ENCODE measurements at places on chromosomes 7 and 10.

DNA sequence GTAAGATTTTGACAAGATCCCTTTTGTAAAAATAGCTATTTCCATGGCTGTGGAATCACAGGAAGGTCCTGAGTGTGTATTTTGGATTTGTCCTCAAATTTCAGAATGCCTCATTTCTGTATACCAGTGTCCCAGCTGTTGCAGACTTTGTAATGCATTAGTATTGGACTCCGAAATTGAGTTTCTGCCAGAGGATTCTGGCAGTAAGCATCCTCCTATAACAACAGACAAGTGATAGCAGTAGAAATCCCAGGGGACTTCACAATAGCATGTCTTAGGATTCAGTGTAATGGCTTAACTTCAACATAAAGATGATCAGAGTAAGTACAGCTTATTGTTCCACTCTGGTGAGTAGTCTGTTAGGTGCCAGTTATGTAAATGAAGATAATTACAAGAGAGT lies 104.6 kb downstream of the FOXP2 start:
- DNase-seq, result no peak

GRCh38 chr7:75762350-75762917 lies 9.6 kb downstream of the CCL26 start:
- DNase-seq, result peak; percentile 54

DNA sequence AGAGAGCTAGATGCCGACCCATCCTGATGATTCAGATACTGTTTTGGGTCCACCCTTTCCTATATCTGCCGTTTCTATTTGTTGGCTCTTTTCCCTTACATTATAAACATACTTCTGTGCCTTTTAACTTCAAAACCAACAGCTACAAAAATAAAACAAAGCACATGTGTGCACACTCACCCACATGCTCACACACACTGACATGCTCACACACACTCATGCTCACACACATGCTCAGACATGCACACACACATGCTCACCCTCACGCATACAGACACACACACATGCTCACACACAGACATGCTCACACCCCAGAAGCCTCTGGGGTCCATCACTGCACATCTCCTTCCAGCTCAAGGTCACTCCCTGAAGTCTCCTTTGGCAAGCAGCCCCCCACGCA lies 88.1 kb downstream of the TCERG1L start:
- DNase-seq, result no peak

DNA sequence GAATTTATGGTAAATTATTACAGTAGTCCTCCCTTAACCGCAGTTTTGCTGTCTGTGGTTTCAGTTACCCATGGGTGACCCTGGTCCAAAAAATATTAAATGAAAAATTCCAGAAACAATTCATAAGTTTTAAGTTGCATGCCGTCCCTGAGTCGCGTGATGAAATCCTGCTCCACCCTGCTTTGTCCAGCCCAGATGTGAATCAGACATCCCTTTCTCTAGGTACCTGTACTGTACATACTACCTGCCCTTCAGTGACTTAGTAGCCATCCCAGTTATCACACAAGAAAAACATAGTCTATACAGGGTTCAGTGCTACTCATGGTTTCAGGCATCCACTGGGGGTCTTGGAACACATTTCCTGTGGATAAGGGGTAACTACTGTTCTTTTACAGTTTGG lies 20.5 kb upstream of the RHEB start:
- DNase-seq, result no peak

DNA sequence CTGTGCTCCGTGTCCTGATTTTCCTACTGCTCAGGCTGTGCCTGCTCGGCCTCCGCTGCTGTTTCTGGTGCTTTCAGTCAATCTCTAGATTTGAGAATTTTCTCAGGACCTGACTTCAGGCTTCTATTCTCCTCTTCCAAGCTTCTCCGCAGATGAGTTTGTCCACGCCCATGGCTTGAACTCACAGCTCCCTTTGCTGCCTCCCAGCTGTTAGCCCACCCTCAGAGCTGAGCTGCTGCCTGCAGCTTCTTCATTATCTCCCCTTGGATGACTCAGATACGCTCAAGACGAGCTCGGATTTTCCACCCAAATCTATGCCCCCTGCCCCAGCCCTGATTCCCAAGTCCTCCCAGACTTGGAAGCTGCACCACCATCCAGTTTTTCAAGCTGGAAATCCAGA lies 104.7 kb downstream of the FGFR2 start:
- DNase-seq, result no peak

GRCh38 chr7:158976849-158977593 lies 120.7 kb downstream of the DYNC2I1 start:
- DNase-seq, result peak; percentile 78

- no peak for DNase-seq
These were observed 18.6 kb upstream of the SMO start for GRCh38 chr7:129169686-129170440.

DNA sequence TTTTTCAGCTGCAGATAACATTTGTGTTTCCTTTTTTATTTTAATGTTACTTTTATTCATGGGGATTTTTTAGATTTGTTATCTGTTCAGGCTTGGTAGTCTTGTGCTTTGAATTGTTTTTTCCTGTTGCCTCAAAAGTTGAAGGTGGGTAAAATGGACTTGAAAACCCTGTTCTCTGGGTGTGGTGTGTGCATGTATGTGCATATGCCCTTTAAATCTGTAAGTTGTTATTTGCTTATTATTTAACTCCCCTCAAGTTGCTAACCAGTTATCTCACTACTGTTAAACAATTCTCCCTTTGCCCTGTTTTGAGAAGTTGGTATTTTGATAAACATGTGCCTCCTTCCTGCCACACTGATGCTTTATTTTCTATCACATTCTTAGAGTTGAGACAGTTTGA lies 30.6 kb downstream of the TSPAN14 start:
- DNase-seq, result no peak

DNA sequence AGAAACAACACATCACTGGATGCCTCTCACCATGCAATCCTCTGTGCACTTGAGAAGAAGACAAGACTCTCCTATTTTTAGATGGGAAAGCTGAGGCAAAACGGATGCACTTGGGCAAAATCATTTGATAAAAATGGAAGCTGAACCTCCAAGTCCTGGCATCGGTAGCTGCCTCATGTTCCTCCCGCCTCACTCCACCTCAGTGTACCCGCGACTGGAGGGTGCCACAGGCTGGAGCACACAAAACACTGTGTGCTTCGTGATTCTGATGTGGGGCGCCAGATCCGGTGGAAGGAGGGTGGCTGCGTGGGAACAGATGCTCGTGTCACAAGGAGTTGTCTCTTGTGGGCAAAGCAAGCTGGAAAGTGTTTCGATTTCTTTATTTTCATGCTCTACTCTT lies 41.3 kb downstream of the TAS2R41 start:
- no peak for DNase-seq

- DNase-seq, result no peak
These were observed 300.0 kb upstream of the C7orf33 start for GRCh38 chr7:148290538-148290937.

DNA sequence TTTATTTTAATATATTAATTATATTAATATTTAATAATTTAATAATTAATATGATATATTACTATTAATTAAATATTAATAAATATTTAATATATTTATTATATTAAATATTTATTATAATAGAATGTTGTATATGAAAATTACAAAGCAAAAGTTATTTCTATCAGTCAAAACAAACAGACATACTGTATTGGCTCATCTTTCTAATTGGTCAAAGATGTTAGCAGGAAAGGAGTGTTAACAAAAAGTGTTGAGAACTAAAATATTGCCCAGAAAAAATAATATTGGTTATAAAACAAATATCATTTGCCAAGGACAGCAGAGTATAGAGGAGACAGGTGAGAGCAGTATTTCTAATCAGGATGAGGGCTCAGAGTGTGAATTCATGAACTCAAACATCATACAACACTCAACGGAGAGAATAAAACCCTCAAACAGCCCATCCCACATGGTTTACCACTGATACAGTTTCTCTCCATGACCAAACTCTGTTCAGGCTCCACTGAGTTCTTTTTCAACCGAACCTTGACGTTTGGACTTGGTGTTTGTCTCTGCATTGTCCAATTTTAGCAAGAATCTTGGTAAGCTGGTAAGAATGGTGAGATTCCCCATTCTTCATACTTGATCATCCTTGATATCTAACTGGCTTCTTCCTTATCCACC lies 58.0 kb downstream of the TSPAN12 start:
- DNase-seq, result no peak

- DNase-seq, result no peak
These were observed 100.6 kb downstream of the MICU1 start for GRCh38 chr10:72525277-72525676.

GRCh38 chr10:110456523-110457091 lies 41.1 kb upstream of the DUSP5 start:
- no peak for DNase-seq

DNA sequence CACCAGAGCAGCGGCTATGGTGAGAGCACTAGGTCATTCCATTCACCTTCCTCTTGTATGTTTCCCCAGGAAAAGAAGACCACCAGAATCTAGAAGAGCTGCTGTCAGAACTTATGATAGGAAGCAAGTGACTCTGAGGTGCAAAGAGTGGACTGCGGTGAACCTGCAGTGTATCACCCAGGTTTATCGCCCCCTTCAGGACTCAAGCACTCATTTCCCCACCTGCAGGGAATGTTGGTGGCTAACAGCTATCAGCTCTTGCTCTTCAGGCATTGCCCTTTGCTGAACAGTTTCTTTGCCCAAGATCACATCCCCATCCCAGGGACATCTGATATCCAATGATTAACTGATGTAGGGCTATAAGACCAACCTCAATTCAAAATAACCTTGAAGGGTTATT lies 66.3 kb upstream of the IL6 start:
- DNase-seq, result no peak

DNA sequence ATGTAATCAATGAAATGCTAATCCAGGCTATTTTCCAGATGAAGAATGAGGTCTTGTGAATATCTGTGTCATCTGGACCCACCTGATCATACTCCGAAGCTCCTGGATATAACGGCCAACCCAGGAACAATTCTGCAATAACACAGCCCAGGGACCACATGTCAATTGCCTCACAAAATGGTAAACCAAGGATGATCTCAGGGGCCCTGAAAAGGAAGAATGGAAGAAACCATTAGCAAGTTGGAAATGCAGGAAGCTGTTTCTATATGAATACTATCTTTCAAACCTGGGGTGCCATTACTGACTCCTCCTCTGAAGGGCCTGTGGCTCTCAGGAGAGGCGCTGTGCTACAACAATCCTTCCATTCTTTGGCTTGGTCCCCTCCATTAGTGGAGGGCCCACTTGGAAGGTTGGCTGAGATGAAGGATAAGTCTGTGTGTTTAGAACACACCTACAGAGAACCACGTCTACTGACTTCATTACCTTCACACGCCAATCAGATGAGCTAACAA lies 108.1 kb downstream of the CLEC2L start:
- DNase-seq, result peak; percentile 37

- no peak for DNase-seq
These were observed 32.9 kb downstream of the CSTF2T start for GRCh38 chr10:51666456-51666855.
